Suppressor macrophage treated with lipopolysaccharide for 1 hour (primary cell): ENCODE measurements at places on chromosomes 4 and X.

GRCh38 chrX:46687619-46688018 lies 71.3 kb downstream of the SLC9A7 start:
- peak; percentile 29 for DNase-seq

DNA sequence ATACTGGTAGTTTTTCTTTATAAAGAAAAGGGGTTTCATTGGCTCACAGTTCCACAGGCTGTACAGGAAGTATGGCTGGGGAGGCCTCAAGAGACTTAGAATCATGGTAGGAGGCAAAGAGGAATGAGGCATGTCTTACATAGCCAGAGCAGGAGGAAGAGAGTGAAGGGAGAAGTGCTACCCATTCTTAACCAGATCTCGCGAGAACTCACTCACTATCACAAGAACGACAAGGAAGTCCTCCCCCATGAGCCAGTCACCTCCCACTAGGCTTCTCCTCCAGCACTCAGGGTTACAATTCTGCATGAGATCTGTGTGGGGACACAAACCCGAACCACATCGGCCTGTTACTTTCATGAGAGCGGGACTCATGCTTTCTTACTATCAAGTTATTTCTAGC lies 240.5 kb downstream of the TENM3 start:
- no peak for DNase-seq

GRCh38 chr4:128600996-128601871 lies 208.3 kb upstream of the JADE1 start:
- no peak for DNase-seq

DNA sequence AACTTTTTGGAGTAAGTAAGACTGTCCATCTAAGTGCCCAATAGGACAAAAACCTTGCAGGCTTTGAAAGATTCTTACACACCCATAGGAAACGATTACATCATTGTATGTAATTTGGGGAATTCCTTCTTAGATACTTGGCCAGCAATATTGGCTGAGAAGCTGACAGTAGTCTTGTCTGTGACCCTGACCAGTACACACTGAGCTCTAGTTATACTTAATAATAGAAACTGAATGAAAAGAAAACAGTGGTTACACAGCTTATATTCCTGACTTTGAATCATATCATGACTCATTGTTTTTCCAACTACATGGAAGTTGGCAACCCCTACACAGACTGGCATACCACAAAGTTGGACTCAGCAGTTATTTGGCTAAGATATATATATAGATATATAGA lies 7.1 kb upstream of the TLR2 start:
- DNase-seq = peak; percentile 84

DNA sequence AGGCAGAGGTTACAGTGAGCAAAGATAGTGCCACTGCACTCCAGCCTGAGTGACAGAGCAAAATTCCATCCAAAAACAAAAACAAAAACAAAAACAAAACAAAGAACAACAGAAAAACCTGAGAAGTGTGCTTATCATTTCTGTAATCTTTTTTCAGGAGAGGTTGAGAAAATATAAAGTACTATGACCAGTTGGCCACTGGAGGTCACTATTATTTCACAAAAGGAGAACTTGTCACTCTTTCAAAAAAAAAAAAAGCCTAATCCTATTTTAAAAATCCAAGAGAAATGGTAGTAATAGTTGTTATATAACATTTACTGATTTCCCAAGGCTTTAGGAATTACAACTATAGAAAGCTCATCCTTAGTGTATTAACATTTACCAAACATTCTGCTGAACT lies 24.9 kb upstream of the RNF150 start:
- DNase-seq = peak; percentile 48

DNA sequence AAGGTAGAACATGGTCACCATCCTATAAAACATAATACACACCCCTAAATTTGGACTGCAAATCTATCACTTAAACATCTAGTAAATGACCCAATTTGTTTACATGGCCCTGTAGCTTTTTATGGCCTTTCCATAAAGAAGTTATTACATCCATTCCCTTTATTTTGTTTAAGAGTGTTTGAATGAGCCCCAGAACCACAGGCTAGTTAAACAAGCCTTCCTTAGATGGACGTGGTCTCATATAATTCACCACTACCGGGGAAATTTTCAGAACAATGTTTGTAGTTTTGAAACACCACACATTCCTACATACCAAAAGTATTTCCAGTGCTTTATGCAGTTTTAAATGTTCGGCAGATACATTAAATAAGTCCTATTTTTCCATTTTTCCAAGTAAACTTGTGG lies 12.3 kb downstream of the PDGFC start:
- no peak for DNase-seq

DNA sequence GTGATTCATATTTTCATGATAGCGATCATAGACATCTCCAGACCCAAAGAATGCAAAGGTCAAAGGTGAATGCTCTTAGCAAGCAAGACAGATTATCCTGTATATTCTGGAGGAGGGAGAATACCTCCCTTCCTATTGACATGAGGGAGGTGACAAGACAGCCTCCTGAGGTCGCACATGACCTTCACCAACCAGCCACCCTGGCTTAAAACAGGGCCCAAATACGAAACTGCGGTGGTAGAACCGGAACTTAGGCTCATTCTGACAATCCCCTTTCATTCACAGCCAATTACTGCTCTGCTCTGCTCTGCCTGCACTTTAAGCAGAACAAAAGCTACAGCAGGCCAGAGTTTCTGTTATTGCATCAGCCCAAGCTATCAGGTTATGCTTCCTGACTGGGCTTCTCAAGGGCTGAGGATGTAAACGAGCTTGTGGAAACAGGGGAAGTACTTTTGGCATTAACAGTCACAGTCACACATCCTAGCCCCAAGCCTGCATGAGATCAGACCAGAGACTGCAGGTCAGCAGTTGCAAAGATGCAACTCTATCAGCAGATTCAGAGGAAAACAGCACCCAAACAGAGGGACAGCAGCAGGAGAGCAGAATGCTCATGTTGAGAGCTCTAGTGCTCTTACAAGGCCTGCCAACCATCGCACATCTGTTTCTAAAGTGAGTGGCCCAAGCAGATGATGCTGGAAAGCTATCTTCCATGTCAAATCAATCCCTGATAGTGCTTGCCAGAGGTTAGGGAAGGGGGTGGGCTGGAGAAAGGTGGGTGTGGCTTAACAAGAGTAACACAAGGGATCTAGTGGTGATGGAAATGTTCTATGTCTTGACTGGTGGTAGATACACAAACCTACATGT lies 51.3 kb upstream of the MAP3K15 start:
- peak; percentile 91 for DNase-seq

DNA sequence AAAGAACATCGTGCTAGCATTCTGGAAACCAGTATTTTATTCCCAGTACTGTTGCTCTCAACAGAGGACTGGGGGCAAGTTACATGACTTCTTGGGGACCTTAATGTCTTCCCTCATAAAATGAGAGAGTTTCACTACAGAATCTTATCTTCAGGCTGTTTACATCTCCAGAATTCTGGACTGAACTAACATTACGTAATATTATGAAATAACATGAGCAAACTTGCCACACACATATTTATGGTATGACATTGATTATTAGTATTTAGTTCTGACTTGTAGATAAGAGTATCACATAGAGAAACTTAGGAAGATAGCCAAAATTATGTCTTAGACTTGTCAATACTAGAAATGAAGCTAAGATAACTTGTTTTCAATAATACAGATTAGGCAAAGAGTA lies 68.0 kb downstream of the NFKB1 start:
- DNase-seq = no peak

GRCh38 chr4:99891351-99891750 lies 2.9 kb downstream of the LAMTOR3 start:
- no peak for DNase-seq

- DNase-seq = peak; percentile 47
Measured at GRCh38 chr4:9765091-9765490, 16.3 kb upstream of the DRD5 start.
